ENCODE measurements at places on chromosomes 1 and 21. TPM values are rescaled to one million over a fixed set of nuclear protein-coding genes. Genes with fewer than 3 reads are reported as not detected.

DNA sequence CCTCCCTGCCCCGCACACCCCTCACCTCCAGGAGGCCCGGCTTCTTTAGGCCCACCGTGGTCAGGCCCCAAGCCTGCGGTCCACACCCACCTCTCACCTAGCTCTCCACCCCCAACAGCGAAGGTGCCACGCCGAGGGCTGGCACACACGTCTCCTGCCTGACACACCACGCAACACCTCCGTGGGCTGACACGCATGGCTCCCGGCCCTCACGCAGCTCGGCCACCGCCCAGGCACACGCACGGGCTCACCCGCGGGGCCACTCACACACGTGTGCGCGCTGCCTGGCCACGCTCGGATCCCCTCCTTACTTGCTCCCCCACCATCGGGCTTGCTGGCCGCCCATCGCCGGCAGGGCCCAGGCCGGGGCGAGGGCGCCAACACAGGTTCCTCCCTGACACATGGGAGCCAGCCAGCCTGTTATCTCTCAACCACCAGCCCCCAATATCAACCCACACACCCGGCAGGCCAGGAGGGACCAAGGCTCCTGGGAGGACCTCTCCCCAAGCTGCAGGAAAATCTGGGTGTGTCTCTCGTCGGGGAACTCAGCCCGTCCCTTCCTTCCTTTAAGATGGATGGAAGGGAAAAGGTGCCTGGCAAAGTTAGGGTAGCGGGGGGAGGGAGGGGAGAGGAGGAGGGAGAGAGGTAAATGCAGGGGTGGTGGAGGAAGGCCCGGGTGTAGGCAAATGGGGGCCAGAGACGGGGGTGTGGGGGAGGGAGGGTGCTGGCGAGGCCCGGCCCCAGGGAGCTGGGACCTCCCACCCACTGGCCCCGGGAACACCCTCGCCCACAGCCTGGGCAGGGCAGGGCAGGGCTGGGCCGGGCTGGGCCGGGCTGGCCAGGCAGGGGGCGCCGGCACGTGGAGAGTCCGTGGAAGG is 546 bp downstream of the ELOVL1 start:
- DNase-seq: no peak

DNA sequence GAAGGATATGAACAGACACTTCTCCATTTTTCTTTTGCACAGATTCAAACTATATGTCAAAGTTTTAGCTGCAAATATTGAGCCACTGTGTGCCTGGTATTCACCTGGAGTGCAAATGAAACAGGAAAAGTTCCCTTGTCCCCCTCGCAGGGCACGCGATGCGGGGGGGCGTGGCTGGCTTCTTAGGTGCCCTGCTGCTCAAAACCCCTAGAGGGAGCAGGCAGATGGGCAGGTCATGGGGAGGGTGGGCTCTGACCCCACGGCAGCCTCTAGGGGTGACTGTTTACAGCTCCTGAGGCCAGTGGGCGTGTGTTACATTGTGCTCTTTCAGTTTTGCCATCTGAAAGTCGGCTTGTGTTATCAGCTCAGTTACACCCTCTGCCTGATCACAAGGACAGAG is 931.2 kb upstream of the B3GALT2 start:
- no peak for DNase-seq

The NKAIN1 gene
- 73.2 TPM for total RNA-seq

The DPT gene
- not detected for total RNA-seq

The PRDM2 gene
- total RNA-seq: 52.4 TPM

DNA sequence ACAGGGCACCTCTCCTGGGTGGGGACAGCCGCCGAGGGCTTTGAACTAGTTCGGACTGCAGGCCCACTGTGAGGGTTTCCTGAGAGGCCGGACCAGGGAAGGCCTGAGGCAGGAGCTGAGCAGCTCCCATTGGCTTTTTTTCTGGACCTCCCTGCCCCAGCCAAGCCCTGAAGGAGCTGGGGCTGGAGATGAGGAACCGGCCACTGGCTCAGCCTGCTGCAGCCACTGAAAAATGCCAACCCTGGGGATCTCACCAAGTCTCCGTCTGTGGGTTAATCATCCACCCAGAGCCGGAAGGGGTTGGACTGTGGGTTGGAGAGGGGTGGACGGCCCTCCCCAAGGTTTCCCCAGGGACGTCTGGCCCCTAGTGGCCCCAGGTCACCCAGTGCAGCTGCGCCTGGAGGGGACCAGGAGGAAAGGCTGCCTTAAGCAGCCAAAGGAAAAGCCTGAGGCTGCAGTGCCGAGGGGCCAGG is 2.5 kb downstream of the VWA1 start:
- DNase-seq: no peak

DNA sequence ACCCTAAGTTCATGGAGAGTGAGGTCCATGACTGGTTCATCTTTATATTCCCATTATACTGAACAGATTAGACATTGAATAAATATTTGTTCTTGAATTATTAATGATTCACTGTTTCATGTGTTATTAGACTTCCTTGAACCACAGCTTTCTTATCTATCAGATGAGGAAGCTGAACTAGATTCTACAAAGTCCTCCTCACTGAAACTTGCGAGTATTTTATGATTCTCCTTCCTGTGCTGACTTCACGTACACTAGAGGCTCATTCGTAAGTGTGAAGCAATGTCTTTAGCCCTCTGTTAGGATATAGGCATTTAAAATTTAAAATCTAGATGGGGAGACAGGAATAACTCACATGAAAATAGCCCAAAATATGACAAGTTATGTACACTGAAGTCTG is 95.6 kb upstream of the IRF2BP2 start:
- DNase-seq: no peak

- no peak for DNase-seq
These were observed 310.0 kb upstream of the RUNX1 start for GRCh38 chr21:35359076-35359475.

GRCh38 chr1:43042773-43043457 is 84.2 kb upstream of the SLC2A1 start:
- DNase-seq: no peak

The GNG5 gene
- total RNA-seq: 123 TPM

GRCh38 chr1:205504311-205505075 is at the start of gene CDK18:
Gene CDK18 (plus strand): TSS chr1:205504669. CDS start chr1:205523168, 18,499 bp downstream.
- peak; percentile 45 for DNase-seq
